ENCODE measurements at places on chromosomes 3 and 15.

DNA sequence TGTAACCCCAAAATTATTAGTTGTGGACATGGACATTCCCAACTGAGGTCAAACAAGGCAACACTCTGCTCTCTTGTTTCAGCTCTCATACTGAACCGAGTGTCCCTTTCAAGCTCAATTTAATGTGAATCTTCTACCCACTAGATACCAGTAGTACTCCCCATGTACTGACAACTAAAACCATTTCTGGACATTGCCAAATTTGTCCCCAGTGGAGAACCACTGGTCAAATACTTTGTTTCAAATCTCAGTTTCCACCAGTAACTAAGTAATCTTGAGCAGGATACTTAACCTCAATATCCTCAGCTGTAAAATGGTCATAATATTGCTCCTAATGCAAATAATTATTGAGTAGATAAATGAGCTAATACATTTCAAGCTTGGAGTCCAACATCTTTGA is 566.0 kb downstream of the ZIC1 start:
- DNase-seq = no peak

GRCh38 chr3:181756645-181757297 is 45.0 kb downstream of the SOX2 start:
- DNase-seq = no peak

GRCh38 chr3:109369510-109369909 is 32.2 kb upstream of the DPPA4 start:
- no peak for DNase-seq

- DNase-seq = no peak
Measured at GRCh38 chr3:7407107-7407506, 546.2 kb downstream of the GRM7 start.

DNA sequence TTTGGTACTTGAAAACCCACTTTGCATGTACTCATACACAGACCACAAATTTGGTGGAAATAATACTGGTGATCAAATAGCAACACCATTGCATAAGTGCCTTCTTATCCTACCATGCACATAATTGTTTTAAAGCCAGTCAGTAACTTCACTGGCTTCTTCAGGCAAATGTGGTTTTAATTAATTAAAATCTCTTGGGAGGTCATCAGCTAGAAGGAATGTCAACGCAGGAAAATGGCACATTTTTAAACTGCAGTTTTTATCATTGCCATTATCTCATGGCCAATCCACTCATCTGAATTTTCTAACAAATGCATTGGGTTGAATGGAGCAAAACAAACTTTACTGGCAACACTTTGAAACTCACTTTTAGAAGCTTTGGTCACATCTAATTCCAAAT is 105.7 kb upstream of the ZPLD1 start:
- DNase-seq = no peak

DNA sequence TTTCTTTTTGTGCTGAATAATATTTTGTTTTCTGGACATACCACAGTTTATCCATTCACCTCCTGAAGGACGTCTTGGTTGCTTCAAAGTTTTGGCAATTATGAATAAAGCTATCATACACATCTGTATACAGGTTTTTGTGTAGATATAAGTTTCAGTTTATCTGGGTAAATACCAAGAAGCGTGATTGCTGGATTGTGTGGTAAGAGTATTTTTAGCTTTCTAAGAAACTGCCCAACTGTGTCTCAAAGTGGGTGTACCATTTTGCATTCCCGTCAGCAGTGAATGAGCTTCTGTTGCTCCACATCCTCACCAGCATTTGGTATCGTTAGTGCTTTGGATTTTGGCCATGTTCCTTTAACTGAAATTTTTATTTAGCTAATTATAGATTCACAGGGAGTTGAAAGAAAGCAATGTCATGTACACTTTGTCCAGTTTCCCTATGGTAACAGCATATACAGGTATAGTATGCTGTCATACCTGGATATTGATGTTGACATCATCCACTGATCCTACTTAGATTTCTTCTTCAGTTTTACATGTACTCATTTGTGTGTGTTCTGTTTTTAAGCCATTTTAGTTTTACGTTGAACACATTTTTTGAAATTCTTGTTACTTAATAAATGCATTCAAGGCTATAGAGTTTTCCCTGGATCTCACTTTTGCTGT is 11.9 kb downstream of the ARID3B start:
- DNase-seq = no peak

GRCh38 chr3:150161011-150161410 is 190.3 kb upstream of the PFN2 start:
- DNase-seq = no peak

DNA sequence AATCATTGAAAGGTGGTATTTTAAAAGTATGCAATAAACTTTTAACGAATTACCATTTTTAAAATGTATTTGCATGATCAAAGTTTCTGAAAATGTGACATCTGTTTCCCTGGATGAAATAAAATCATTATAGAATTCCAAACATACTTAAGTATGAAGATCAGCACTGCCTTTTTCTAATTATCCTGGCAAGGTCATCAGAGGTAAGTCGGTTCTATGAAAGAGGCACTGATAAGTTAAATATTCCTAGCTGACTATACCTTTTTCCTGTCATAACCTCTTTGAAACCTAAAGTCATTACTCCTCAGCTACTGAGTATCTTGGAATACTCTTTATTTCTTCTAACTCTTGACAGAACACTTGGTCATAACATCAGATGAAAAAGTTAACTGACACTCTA is 406.1 kb upstream of the ALCAM start:
- DNase-seq = no peak

DNA sequence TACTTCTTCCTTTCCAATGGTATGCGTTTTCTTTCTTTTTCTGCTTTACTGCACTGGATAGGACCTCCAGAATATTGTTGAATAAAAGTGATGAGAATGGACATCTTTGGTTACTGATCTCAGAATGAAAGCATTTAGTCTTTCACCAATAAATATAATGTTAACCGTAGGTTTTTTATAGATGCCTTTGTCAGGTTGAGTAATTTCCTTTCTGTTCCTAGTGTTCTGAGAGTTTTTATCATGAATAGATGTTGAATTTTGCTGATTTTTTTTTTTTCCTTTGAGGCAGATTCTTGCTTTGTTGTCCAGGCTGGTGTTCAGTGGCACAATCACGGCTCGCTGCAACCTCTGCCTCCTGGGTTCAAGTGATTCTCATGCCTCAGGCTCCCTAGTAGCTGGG is 158.4 kb downstream of the KLHL25 start:
- no peak for DNase-seq

- no peak for DNase-seq
Measured at GRCh38 chr3:169286992-169287391, 376.5 kb downstream of the MECOM start.
